ENCODE measurements at places on chromosomes 13 and 19. TPM values are rescaled to one million over a fixed set of nuclear protein-coding genes. Genes with fewer than 3 reads are reported as not detected.

DNA sequence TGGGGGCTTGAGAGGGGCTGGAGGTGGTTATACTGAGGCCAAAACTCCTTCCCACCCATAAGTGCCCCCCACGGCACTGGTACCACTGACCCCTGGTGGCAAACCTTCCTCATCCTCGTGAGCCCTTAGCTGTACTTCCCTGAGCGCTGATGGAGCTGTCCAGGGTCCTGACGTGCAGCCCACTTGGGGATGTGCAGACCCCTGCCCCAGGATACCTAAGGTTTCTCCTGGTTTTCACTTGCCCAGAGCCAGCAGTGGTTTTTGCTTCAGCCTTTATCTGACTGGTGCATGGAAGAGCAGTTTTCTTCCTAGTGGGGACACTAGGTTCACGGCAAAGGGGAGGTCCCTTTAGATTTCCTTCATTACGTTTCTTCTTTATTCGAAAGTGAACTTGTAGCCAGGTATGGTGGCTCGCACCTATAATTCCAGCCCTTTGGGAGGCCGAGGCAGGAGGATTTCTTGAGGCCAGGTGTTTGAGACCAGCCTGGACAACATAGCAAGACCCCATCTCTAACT lies 28.7 kb upstream of the KCTD15 start:
- no peak for DNase-seq

The RFPL4AL1 gene
- total RNA-seq, result not detected

The CALR3 gene
- total RNA-seq, result not detected

DNA sequence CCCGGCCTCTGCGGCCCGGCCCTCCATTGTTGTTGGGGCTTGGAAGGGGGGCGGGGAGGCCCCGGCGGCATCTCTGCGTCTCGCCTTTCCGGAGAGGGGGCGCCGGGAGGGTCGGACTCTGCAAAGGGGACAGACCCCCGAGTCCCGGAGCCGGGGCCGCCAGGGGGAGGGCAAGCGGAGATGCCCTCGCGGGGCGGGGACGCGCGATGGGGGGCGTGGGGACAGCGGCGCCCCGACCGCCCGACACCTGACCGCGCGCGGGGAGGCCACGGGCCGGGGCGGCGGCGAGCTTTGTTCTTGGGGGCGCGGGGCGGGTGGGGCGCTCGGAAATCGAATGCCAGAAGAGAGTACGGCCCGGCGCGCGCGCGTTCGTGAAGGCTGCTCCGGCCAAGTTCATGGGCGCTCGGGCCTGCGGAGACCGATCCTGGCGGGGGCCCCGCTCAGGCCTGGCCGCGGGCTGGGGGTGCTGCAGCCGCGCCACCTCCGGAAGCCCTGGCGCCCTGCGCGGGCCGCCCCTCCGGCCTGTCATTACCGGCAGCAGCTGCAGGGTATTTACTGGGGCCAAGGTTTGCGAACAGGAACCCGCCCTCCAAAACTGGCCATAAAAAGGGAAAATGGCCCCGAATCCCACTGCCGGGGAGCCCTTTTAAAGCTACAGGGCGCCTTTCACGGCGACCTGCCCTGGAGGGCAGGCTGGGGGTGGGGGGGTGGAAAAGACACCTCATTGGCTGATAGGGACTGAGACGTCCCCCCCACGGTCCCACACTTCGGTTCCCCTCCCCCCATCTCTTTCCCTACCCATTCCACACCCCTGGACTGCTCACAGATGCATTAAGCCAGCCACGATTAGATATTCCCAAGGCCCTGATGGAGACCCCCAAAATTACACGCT lies 11.1 kb upstream of the NANOS3 start:
- DNase-seq, result no peak

The KLK12 gene
- total RNA-seq, result not detected

DNA sequence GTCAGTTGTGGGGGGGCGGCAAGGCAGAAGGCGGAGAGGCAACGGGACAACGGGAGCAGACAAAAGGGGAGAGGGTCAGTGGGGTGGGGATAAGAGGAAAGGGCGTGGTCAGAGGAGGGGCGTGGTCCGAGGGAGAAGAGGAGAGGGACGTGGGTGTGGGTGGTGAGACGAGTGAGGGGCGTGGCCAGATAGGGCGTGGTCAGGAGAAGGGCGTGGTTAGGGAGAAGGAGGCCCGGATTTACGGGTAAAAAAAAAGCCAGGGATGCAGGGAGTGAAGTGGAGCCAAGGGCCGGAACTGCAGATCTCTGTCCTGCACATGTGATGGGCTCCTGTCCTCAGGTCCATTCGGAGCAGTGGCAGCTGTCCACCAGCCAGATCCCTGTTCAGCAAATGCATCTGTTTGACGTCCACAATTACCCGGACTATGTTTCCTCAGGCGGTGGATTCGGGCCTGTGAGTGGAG lies 21.5 kb downstream of the CPT1C start:
- no peak for DNase-seq

DNA sequence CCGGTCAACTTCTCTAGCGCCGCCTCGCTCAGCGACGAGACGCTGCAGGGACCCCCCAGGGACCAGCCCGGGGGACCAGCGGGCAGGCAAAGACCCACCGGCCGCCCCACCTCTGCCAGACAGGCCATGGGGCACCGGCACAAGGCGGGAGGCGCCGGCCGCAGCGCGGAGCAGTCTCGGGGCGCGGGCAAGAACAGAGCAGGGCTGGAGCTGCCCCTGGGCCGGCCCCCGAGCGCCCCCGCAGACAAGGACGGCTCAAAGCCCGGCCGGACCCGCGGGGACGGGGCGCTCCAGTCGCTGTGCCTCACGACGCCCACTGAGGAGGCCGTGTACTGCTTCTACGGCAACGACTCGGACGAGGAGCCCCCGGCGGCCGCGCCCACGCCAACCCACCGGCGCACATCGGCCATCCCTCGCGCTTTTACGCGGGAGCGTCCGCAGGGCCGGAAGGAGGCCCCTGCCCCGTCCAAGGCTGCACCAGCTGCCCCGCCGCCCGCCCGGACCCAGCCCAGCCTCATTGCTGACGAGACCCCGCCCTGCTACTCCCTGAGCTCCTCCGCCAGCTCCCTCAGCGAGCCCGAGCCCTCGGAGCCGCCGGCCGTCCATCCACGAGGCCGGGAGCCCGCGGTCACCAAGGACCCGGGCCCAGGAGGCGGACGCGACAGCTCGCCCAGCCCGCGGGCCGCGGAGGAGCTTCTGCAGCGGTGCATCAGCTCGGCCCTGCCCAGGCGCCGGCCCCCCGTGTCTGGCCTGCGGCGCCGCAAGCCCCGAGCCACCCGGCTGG lies 11.3 kb downstream of the C19orf25 start:
- no peak for DNase-seq

The SPTBN4 gene
- total RNA-seq, result 3.2 TPM

DNA sequence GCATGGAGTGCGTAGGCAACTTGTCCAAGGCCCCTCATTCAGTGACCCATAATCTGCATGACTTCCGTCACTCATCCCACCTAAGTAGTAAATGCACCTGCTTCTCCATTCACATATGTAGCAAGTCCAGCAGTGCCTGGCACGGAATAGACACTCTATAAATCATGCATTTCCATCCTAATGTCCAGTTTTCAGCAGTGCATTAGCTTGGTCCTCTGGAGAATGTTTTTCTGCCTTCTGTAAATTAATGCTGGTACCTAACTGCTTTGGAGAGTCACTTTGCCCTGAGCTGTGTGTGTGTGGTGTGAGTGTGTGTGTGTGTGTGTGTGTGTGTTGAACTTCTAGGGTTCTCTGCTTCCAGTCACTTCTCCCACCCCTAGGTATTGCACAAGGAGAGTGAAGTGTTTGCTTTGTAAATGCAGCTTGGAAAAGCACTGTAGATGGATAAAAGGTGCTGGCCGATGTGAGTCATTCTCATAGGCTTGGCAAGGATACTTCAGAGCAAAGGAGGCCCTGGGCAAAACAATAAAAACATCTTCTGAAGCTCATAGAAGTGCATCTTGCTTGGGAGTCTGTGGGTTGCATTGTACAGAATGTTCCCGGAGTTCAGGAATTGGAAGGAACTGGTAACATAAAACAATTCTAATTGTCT lies 181.8 kb downstream of the KATNAL1 start:
- no peak for DNase-seq

The LGALS14 gene
- total RNA-seq, result not detected

The NFILZ gene
- not detected for total RNA-seq

- DNase-seq, result no peak
Measured at GRCh38 chr13:45437947-45438346, 19.8 kb upstream of the SLC25A30 start.

The EHD2 gene
- total RNA-seq, result 184 TPM

DNA sequence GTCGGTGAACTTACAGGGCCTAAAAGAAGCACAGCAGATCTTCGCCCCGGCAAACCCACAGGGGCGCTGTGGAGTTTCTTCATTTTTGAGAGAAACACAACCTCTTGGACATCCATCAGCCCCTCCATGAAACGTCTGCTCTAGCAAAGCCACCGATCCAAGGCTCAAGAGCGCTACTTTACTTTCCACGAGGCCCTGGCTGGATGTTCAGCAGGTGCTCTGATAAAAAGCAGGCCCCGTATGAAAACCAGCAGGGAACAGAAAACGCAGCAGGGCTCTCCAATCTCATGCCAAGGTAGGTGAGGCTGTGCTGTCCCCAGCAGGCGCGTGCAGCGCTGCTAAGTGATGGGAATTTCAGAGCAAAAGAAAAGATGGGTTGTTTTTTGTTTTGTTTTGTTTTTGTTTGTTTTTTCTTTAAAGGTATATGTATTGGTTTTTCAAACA lies 86.7 kb downstream of the IRS2 start:
- DNase-seq, result no peak

The SNAPC2 gene
- 13.1 TPM for total RNA-seq

The ERICH4 gene
- not detected for total RNA-seq

The GPC6 gene
- 18.3 TPM for total RNA-seq

DNA sequence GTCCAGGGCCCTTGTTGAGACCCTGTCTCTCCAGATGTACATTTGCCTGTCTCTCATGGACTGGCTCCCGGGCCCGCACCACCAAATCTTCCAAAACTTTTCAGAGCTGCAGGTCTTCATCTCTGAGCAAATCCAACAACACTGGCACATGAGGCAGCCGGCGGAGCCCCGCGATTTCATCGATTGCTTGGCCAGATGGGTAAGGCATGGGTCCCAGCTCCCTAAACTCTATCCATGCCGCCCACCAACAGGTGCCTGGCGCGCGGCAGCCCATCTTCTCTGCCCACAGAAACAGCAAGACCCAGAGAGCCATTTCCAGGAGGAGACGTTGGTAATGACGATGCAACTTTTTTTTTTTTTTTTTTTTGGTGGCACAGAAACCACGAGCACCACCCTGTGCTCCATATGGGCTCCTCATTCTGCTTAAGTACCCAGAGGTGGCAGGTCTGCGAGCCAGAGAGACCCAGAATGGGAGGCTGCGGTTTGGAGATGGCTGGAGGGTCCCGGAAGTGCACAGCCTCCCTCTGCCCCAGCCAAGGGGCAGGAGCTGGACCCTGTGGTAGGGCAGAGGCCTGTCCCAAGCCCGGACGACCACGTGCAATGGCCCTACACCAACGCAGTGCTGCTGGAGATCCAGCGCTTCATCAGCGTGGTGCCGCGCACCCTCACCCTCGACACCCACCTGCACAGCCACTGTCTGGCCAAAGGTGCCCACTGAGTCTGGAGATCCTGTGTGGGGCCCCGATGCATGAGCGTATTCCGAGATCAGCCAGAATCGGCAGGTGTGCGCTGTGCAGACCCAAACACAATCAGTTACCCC lies 22.6 kb downstream of the CYP2F1 start:
- no peak for DNase-seq

The MISP3 gene
- total RNA-seq, result not detected

- no peak for DNase-seq
Measured at GRCh38 chr19:40740747-40741146, 9.5 kb downstream of the ACTMAP start.

GRCh38 chr13:20101467-20102316 lies 59.2 kb downstream of the GJA3 start:
- DNase-seq, result no peak

The GAPDHS gene
- not detected for total RNA-seq

The CGB2 gene
- not detected for total RNA-seq

The ZNF558 gene
- 27.4 TPM for total RNA-seq

GRCh38 chr19:45079063-45079910 lies at the start of gene GEMIN7:
TSS of gene GEMIN7 (plus strand) at chr19:45079260. CDS start at chr19:45090115, 10,855 bp downstream.
- DNase-seq, result no peak

GRCh38 chr19:17289489-17289888 lies 7.8 kb downstream of the ANKLE1 start:
- no peak for DNase-seq

DNA sequence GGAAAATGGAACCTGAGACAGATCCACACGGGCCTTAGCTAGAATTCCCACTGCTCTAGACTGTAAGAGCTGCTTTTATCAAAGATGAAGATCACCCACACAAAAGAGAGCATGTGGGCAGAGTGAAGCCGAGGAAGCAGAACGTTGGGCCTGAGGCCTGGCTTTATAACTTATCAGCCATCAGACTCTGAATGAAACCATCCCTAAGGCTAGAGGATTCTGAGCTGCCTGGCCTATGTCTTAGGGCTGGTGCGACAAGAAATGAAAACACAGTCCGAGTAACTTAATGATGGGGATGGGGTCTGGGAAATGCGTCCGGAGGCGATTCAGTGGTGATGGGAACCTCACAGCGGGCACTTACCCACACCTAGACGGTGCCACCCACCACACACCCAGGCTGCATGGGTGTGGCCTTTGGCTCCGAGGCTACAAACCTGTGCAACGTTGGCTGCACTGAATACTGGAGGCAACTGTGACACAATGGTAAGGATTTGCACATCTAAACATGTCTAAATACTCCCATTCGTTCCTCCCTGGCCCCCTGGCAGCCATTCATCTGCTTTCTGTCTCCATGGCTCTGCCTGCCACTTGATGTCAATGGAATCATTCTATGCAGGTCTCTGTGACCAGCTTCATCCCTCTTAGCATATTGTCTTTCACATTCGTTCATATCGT lies 62.0 kb downstream of the SLC15A1 start:
- DNase-seq, result no peak

DNA sequence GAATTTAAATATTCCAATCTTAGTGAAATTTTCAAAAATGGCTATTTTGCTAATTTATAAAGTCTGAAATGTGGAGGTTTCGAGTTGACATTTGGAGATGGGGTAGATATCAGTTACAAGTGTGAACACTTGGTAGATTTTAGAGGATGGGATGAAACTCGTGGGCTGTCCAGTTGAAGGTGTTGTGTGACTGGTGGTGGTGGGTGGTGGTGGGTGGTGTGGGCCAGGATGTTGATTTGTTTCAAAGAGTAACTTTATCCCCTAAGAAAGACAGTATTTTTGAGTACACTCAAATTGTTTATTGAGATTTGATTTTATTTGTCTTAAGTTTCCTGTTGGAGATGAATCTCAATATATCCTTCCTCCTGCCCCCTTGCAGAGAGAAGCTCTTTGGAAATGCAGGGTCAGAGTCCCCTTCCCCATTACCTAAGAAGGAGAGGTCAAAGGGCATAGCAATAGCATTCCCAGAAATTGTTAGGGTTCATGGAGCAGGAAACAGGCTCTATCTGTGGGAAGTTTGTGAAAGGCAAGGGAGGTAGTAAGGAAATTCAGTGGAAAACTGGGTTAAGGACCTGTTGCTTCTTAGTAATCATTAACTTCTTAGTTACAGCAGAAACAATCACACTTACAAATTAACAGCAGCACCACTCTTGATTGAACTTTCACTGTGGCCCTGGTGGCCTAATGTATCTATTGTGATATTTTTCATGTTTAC lies 133.6 kb upstream of the RNF113B start:
- no peak for DNase-seq

DNA sequence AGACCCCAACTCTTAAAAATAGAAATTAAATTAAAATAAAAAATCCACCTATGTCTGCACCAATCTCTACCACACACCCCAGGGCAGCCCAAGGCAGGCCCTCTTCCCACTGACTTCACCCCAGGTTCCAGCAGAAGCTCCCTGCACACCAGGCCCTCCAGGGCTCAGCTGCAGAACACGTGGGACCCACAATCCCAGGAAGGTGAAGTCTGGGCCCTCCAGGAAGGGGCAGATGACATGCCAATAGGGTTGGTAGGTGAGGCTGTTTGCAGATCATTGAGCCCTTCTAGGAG lies 19.2 kb upstream of the VSTM2B start:
- no peak for DNase-seq

- no peak for DNase-seq
Measured at GRCh38 chr19:41868120-41868988, 8.3 kb downstream of the RPS19 start.

All from omental fat pad (tissue), 4 donors.